ENCODE measurements at places on chromosomes 3 and 15.

DNA sequence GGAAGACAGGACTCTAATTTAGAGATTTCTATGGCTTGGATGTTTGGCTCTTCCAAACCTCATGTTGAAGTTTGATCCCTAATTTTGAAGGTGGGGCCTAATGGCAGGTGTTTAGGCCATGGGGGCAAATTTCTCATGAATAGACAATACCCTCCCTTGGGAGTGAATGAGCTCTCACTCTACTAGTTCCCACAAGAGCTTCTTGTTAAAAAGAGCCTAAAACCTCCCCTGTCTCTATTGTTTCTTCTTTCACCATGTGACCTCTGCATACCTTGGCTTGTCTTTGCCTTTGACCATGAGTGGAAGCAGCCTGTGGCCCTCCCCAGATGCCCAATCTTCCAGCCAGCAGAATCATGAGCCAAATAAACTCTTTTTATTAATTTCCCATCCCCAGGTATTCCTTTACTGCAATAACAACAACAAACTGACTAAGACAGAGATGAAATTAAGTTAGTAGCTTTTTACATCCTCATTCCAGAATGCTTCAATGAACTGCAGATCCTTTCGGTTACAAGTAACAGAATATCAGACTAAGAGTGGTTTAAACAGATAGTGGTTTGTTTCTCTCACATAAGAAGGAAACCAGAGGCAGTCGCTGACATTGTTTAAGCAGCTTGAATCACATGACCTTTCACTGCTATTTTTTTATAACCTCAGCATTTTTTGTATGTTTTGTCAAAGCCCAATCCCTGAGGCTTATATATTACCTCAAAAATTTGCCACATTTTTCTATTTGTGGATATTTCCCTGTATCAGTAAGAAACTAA, 1013.3 kb upstream of the SEMA6D start:
- no peak for DNase-seq

GRCh38 chr3:42556089-42556632, 25.6 kb downstream of the SEC22C start:
- no peak for DNase-seq

DNA sequence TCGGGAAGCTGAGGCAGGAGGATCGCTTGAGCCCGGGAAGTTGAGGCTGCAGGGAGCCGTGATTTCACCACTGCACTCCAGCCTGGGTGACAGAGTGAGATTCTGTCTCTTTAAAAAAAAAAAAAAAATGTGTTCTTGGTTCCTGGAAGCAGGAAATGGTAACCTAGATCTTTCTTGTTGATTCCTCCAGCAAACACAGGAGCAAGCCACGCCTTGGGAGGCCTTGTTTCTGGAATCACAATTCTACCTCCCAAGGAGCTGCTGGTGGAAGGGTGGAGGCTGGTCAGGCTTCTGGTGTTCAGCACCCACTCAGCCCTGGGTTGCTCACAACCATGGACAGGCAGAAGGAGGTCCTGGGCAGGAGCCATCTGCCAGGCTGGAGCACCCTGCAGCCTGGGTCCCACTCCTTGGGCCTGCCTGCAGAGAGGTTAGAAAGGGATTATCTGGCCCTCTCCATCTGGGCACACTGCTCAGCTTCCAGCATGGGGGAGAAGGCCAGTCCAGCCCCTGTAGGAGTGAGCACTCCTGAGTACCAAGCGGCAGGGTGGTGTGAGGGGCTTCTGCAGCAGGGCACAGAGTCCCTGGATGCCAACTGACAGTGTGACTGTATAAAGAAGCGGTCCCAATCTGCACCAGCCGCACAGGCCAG, 65.6 kb downstream of the ABTB1 start:
- no peak for DNase-seq

GRCh38 chr3:146223401-146224373, 27.2 kb downstream of the PLSCR4 start:
- no peak for DNase-seq

- no peak for DNase-seq
Measured at GRCh38 chr3:64266065-64266931, 41.0 kb upstream of the PRICKLE2 start.

DNA sequence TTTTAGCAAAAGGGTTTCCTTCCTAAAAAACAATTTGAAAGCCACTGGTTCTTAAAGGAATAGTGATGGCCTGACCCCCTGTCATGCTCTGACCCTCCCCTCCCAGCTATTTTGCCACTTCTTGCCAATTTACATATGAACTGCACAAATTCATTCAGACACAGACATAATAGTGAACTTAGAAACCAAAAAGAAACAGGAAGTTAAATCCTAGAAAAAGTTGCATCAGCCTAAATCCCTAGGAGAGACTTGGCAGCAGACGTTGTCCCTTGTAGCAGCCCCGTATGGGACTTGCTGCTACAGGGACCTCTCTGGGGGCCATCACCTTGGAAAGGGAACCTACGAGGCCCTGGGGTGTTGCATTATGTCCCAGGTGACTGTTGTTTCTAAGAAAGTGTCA, 14.3 kb upstream of the PDE8A start:
- no peak for DNase-seq

DNA sequence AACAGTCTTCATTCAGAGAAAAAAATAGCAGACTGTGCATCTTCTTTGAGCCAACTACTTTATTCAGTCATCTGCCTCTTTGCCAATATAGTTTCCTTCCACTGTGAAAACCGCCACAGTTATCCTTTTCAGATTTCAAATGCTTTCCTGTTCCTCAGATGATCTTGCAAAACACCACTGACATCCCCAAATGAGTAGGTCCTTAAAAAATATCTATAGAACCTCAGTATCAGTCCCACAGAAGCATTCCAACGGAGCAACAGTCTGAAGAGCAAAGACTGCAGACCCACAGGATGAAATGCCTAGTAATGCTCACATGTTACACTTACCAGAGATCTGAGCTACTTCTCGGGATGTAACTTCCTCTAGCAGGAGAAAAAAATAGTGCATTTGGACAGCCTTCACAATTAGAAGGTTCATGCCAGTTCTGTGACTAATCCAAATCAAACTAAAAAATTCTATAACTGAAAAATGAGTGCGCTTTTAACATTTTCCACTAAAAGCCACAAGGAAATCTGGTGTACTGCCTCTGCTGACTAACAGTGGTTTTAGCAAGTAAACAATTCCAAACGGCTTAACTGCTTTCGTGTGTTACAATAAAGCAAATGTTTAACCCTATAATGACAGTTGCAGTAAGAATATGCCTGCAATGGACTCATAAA, at the start of gene ANKRD28:
ANKRD28 (minus strand) TSS at position 338 of the 662 bp plus-strand sequence. CDS start 1,458 bp downstream, outside the sequence.
- DNase-seq = no peak

DNA sequence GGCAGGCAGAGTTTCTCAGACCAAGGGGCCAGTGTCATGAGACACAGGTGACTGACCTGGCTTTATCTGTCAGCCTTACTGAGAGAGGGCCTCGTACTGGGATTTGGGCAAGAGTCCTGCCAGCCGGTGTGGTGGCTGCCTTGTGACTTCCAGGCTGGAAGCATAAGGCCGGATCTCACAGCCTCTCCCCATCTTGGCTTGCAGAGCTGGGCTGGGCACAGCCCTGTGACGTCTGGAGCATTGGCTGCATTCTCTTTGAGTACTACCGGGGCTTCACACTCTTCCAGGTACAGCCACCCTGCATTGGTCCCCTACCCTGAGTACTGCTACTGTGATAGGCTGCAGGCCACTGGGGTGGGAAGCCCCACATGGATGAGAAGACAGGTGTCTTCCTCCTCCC, 12.1 kb downstream of the CLK3 start:
- DNase-seq = no peak

DNA sequence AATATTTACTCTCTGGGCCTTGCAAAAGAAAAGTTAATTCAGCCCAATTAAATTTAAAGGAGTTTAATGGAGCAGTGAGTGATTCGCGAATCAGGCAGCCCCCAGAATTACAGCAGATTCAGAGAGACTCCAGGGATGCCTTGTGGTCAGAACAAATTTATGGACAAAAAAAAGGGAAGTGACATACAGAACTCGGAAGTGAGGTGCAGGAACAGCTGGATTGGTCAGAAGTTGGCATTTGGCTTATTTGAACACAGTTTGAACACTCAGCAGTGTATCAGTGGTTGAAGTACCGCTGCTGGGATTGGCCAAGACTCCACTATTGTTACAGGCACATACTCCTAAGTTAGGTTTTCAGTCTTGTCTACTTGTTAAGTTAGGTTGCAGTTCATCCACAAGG, 145.0 kb upstream of the GAP43 start:
- no peak for DNase-seq

GRCh38 chr3:175591375-175591774, 732.2 kb downstream of the NAALADL2 start:
- no peak for DNase-seq

DNA sequence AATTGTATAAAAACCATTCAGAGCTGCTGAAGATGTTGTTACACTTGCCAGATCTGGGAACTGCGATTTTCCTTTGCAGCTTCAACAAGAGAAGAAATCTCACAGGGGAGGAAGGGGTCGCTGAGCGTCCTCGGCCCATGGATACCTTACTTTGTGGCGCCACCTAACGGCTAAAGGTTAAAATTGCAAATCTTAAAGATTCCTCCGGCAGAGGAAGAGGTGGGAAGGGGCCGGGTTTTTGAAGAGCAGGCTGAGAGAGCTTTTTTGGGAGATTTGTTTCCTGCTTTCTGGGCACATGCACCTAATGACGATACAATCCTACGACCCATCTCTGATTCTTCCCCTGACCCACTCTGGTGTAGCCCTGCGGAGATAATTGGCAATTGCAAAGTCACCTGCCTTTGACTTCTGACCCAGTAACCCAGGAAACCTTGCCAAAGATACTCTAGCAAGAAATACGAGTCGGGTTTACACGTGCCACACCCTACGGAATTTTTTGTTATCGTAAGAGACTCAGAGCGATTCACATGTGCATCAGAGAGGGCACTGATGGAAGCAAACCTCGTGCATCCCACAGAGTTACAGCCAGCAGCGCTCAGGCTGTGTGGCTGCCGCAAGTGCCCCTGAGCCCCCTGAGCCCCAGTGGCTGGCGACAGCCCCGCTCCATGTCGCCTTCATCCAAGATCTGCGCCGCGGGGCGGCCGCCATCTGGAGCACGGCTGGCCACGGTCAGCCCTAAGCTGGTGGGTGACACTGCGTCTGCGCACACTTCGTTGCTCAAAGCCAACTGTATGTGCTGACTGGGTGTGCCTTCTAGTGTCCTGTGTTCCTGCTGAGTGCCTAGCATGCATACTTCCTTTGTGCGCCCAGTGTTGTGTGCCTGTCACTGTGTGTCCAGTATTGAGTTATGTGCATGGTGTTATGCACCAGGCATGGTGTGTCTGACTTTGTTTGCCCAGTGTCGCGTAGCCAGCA, 55.2 kb upstream of the CHRNA7 start:
- DNase-seq = peak; percentile 2

DNA sequence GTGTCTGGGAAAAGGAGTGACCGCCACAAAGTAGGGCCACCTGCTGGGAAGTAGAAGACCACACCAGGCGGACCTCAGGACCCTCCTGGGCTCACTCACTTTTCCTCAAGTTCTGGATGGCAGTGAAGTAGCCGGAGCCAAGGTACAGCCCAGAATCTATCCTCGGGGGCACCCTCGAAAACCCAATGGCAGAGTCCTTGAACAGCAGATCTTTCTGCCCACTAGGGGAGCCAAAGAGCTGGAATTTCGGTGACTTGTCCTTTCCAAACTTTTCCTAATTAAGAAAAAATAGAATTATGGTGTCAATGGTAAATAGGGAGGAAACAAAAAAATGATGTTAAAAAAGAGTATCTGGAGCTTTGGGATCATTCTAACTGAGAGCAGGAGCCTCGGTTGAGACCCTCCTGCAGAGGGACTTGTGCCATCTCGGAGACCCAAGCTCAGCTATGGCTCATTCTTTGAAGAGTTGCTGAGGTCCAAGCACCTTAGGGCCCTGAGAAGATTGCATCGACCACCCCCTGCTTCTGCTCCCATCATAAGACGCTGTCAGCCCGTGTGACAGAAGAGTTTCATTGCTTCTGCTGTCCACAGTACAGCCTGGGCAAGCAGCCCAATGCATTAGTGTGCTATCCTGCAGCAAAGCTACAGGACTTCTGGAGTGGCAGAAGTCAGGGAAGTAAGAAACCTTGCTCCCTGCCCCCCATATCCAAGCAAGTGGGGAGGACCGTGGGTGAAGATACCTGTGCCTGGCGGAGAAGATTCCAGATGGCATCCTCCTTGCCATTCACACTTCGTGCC, 14.8 kb downstream of the LTF start:
- no peak for DNase-seq

GRCh38 chr3:188031121-188031520, 122.8 kb upstream of the LPP start:
- DNase-seq = no peak

DNA sequence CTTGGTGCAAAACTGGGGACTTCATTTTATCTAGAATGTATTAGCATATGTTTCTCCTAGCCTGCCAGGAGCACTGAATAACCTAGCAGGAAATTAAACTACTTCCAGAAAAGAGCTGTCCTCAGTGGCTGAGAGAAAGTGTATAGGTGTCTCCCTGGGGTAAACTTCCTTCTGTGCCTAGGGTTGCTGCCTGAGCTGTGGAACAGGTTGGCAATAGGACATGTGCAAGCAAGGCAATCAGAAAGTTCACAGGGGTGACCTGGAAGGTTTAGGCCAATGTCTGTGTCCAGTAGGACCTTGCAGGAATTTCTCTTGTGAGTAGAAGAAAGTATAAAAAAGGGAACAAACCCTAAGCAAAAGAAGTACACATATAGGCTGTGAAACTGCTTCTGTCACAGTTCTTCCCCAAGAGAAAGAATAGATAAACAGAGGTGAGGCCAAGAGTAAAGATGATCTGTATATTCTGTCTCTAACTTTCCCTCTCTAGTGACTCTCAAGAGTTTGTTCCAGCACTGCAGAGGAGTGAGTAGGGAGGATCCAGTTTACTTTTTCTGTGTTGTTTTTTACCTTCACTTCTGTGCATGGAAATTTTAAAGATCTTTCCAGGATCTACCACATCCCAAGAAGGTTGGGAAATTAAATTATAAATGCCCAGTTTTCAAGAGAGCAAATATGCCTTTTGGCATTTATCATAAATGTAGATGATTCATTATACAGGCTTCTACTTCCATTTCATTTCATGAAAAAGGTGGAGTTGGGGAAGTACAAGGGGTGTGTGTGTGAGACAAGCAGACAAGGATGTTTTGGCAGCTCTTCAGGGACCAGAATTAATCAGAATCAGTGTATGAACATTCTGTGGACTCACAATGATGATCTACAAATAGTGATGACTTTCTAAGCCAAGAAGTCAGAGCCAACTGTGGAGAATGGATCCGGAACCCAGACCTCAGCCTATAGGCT, 155.2 kb downstream of the RBPMS2 start:
- no peak for DNase-seq

GRCh38 chr15:67512140-67512539, 8.8 kb upstream of the C15orf61 start:
- DNase-seq = no peak

GRCh38 chr15:82535566-82536408, 4.5 kb downstream of the RPS17 start:
- no peak for DNase-seq

- DNase-seq = no peak
Measured at GRCh38 chr15:39631357-39631756, 50.5 kb downstream of the THBS1 start.
